ENCODE measurements at places on chromosomes 3 and 15.

DNA sequence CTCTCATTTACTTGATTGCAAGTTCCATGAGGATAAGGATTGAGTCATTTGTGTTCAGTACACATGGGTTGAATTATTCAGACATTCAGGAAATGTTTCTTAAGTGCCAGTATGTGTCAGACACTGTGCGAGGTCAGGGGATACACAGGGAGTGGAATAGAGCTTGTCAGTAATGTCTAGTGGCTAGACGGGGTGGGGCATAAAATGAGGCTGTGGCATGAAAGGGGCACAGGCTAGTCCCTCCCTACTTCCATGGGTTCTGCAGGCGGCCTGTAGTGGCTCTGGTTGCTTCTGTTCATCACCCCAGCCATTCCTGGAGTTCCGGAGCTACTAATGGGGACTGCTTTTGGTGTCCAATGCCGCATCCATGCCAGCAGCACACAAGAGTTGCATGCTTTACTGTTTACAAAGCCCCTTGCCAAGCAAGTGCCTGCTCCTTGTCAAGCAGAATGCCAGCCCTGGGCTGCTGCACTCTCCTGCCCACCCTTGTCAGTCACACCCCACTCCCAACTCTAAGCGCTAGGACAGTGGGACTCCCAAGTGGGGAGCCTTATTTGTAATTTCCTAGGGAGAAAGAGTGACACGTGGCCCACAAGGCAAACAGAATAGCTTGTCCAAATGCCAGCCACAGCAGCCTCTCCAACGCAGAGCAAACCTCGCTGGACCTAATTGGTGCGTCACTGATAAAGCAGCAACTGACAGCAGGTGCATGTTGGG is 70.8 kb downstream of the RAB11A start:
- DNase-seq, result peak; percentile 69

DNA sequence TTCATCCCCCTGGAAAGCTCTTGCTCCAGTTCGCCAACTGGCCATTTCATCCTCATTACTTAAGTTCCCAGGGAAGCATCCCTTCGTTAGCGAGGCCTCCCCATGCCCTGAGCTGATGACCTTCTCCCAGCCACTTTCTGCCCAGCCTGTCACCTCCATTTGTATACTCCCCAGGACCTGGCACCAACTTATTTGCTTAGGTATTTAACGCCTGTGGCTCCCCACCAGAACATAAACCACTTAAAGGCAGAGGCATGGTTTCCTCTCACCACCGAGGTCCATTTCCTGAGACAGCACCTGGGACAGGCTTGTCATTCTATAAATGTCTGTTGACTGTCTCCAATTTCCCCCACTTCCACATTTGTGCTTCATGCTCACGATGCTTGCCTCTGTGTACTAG is 189.0 kb downstream of the ZNF621 start:
- no peak for DNase-seq

DNA sequence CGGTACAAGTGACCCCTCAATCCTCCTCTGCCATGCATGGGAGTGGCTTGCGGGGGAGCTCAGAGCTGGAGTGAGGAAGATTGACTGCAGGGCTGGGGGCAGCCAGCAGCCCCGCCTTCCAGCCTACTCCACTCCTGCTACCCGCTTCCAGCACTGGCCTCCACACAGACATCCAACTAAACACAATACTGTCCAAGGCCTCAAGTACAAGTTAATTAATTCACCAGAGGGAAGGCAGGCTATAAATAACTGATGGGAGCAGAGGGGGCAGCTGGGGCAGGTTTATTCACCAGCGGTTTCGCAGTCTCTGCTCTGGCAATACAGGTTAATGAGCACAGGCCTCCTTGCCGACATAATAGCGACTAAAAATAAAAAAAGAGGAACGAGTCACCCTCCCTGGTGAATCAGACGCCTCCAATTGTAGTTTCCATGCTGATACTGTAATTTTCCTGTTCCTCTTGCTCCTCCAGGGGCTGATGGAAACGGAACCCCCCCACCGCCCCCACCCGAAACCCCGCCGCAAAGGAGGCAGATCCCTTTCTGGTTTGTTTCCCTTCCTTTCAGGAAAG is 166.4 kb upstream of the TLE3 start:
- peak; percentile 55 for DNase-seq

DNA sequence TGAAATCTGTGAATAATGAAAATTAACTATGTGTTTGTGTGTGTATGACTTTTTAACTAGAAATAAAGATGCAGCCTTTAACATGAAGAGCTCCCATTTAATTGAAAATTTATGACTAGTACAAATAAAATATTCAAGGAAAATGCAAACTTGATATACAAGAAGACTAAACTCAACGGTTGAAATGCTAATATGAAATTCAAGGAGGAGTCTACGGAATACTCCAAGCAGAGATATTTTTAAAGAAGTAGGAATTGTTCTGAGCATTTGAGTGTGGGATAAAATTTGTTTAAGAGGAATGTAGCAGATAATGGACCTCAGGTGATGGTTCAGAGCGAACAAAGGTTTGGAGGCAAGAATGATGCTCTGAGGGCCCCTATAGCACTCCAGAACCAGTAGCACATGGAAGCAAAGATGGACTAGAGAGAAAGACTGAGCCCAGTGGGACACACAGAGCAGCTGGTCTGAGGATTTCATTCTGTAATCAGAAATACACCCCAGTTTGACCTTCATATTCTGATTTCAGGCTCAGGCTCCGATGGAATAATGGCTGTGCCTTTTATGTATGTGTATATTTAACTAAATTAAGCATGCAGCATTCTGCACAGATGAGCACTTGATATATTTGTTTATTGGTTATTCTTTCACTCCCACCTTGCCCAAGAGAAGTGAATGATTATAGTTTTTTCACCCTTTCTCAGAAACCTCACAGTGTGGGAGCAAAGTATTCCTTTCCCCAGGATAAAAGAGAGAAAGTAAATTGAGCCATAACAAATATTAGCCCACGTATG is 227.1 kb downstream of the ZPLD1 start:
- peak; percentile 48 for DNase-seq

DNA sequence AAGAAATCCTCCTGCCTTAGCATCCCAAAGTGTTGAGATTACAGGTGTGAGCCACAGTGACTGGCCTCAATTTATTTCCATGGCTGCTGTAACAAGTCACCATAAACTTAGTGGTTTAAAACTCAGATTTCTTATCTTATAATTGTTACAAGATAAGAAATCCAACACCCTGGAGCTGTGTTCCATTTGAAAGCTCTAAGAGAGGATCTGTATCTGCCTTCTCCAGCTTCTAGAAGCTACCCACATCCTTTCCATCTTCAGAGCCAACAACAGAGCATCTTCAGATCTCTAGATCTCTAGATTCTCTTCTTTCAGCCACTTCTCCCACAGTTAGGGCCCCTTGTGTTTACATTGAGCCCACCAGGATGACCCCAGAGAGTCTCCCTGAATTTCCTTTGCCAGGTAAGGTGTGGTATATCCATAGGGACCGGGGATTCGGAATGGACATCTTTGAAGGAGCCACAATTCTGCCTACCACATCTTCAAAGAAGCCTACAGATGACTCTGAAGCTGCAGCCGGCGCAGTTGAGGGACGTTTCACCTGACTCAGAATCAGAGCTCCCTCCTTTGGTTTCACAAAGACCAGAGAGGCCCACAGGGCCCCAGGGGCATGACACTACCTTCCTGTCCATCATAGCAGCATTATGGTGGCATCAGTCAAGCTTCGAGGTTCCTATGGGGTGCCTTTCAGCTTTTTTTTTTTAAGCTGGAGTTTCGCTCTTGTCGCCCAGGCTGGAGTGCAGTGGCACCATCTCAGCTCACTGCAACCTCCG is 87.0 kb upstream of the IGF1R start:
- no peak for DNase-seq

DNA sequence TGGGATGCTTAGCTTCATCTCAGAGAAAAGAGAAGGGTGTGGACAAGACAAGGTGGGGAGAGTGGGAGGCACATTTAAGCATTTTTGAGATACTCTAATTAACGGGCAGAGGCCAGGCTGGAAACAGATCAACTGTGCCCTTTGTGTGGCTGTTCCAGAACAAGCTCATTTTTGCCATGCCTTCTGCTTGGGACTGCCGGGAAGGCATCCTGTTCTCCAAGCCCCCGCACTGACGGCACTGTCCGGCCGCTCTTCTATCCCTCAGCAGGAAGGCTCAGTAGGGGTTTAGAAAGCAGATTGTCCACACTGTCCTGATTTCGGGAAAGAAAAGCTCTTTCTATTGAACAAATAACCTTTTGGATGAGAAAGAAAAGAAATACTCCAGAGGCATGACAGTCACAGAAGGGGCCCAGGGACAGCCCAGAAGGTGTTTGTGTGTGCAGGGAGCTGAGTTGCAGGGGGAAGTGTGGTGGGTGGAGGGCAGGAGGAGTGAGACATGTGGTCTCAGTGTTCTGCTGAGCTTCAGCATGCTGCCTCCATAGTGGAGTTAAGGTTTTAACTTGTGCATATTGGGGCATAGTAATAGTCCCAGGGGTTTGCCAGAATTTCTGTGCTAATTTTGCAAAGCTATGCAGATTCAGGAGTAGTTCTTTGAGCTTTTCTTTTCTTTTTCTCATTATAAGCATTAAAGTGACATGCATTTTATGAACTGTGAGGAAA is 27.3 kb downstream of the SV2B start:
- DNase-seq, result peak; percentile 59

DNA sequence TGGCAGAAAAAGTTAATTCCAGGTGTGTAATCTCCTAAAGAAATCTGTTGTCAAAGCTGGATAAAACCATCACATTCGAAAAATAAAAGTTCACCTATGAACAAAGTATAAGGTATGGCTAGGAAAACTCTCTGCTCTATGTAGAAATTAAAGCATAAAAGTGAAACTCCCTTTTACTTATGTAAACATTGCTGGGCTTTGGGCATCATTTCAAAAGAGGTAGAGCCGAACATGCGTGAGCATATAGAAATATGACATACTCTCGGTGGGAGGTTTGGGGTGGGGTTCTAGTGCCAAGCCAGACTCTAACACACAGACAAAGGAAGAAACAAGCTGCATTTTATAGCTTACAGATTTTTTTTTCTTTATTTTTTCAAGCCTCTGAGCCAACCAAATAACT is 306.8 kb upstream of the ATP11B start:
- DNase-seq, result no peak

GRCh38 chr15:35929740-35930444 is 383.9 kb upstream of the DPH6 start:
- DNase-seq, result no peak

GRCh38 chr15:29452881-29453731 is 183.5 kb upstream of the NSMCE3 start:
- DNase-seq, result no peak

DNA sequence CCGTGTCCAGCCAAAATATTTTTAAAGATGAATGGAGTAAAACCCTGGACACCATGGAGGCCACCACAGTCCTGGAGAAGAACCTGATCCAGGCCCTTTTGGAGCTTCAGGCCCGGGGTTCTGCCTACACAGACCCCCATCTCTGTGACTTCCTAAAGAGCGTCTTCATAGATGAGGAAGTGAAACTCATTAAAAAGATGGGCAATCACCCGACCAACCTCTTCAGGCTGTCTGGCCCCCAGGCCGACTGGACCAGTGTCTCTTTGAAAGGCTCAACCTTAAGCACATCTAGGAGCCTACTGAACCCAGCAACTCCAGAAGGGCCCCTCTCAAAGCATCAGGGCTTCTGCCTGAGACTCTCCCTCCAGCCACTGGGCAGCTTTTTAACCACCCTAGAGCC is 107.9 kb upstream of the FAM174B start:
- DNase-seq, result no peak

DNA sequence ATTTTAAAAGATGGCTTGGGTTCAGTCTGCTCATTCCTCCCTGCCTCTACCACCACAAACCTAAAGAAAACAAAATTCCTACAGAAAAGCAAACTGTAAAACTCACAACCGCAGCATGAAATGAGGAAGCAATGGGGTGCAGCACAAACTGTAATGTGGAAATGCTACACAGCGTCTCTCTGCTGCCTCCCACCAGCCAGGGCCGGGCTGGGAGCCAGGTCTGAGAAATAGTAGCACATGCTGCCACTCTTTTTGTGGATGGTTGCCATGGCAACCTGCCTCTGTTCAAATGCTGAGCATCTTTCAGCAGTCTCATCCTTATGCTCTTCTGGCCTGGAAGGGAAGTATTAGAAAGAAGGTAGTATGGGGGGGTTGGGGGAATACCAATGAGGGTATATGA is 55.4 kb downstream of the EOMES start:
- DNase-seq, result peak; percentile 51

DNA sequence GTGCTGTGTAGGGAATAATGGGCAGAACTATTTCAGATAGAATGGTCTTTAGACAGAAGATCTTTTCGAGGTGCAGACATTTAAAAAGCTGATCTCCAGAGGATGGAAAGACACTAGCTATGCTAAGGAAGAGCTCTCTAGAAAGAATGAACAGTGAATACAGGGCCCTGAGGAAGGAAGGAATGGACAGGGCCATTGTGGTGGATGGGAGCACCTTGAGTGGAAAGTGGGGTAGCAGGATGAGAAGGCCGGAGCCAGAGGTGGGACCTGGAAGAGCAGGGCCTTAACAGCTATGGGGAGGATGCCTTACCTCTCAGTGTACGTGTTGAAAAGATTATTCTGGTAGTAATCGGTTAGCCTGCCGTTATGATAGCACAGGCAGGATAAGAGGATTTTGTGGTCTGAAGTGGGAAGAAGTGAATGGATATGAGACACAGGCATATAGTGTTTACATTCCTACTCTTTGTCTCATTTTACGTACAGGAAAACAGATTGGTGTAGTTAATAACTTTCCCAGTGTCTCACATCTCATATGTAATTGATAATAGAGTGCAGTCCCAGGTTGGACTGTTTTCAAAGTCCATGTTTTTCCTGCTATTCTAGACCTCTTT is 172.4 kb downstream of the KLHL25 start:
- no peak for DNase-seq

- no peak for DNase-seq
These were observed 13.9 kb downstream of the PLXND1 start for GRCh38 chr3:129592381-129593131.

GRCh38 chr15:55868707-55869106 is 124.7 kb downstream of the NEDD4 start:
- DNase-seq, result no peak

GRCh38 chr3:137460944-137461343 is 303.2 kb upstream of the SOX14 start:
- DNase-seq, result no peak

DNA sequence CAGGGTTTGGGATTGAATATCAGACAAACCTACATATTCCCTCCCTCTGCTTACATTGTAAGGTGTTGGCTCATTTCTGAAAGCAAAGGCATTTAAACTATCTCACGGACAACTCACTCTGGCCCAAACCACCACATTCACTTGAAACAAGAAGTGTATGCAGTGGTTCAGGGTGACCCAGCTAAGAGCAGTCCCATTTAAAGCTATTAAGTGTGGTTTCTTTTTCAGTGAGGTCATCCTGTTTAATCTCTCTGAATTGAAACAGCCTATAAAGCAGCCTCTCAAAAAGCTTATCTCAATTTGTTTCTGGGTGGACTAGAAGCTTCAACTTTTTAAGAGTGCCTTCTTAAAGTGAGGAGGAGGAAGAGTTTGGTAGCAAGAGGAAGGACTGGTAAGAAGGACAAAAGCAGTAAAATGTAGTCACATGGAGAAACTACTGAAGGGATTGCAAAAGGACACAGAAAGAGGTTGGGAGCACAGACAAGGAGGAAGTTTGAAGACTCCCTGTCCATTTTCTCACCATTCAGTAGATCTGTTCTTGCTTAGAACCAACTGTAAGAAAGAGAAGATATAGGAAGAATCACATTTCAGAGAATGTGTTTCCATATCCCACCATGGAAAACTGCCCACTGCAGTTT is 151.6 kb downstream of the TMCO5A start:
- no peak for DNase-seq
